Fibroblast of skin of right biceps (primary cell): ENCODE measurements at places on chromosomes 4 and X.

DNA sequence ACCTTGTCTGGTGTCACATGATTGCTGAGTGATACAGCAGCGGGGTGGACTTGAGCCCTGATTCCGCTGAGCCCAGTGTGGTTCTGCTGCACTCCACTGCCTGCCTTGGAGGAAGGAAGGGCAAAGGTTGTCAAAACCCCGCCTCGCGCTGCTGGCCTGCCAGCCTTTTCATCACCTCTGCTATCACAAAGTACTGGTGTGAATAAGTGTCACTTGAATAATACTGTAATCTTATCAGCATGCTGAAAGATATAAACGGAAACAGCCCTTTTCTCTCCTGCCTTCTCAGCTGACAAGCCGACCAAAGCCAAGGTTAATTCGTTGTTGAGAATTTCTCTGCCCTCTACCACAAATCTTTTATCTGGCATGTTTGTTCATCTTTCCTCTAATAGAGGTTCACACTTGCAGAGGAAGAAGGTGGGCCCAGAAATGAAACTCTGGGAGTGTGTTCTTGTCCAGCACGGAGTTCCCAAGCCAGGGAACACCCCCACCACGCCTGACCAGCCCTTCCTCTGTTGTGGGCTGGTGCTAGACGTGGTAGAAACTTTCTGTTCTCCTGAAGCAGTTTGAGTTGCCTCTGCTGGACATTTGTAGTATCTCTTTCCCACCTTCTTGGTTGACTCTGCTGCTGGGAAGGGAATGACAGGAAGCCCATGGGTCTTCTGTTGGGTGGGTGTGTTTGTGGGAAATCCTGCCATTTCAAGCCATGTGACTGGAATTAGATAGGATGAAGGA, 21.5 kb downstream of the FHDC1 start:
- no peak for DNase-seq

DNA sequence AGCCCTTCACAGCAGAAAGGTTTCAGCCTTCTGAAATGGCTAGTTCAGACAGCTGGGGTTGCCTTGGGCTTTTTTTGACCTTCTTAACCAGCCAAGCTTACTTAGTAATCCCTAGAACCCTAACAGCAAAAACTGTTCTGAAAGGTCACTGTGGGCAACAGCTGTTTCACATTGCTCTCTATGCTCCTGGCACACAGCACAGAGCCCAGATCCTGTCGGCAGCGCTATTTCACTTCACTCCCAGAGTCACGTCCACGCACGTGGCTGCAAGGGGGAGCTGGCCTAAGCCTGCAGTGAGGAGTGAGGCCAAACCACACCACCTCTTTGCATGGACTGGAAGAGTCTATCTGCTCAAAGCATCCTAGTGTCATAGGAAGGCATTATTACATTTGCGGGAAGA, 32.0 kb upstream of the STS start:
- no peak for DNase-seq

GRCh38 chr4:11471618-11472017, 42.9 kb upstream of the HS3ST1 start:
- DNase-seq = no peak

DNA sequence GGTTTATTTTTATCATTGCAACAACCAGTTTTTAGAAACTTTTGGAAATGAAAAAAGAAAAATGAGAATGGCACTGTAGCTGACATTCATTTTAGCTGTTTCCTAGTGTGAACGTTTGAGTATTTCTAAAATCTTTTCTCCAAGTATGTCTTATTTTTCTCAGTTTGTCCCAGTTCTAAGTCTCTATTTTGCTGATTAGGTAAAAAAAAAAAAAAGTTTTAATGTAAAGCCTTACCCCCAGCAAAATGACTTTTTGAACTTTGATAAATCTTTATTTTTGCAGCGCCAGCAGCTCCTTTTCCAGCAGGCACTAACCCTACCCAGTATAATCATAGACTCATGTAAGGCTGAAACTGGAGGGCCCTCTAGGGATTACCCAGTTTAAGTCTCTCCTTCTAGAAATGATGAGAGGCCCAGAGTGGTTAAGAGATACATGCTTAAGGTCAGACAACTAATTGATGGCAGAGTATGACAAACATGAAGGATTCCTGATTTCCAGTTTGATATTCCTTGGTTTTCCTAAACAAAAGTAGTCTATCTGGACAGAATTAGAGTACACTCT, 84.3 kb upstream of the SLC4A4 start:
- no peak for DNase-seq

DNA sequence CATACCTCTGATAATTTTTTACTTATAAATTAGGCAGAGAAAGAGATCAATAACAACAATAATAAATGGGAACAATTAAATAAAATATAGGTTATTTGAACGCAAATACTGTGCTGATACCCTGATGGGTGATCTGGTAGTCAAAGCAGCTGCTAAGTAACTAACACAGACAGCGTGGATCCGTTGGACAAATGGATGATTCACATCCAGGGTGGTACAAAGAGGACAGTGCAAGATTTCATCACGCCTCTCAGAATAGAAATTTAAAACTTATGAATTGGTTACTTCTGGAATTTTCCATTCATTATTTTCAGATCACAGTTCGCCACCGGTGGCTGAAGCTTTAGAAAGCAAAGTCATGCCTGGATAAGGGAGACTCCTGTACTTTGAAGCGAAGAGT, 1066.0 kb upstream of the ADGRL3 start:
- peak; percentile 11 for DNase-seq

- DNase-seq = peak; percentile 62
These were observed 88.6 kb downstream of the HHIP start for GRCh38 chr4:144734522-144734921.

GRCh38 chr4:19375136-19375804, 876.4 kb upstream of the SLIT2 start:
- no peak for DNase-seq
